IMR-90 (cell line): ENCODE measurements at places on chromosomes 1 and 21. TPM values are rescaled to one million over a fixed set of nuclear protein-coding genes. Genes with fewer than 3 reads are reported as not detected.

DNA sequence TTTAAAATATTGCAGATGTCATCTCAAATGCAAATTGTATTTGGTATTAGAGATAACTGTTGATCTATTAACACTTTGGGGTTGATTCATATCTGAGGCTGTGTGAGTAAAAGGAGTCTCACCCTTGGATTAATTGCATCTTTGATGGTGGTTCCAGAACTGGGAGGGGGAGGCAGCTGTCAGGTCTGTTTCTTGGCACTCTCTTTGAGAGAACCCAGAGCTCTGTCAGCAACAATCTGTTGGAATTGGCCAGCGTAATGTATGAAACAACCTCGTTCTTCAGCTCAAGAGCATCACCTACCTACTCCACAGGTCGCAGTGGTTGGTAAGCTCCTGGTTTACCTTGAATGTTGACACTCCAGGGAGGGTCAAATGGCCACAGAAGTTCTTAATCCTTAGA is 424.1 kb downstream of the CAMTA1 start:
- DNase-seq: no peak

The FMO4 gene
- 0.36 and 0.56 TPM in 2 replicates for total RNA-seq

GRCh38 chr1:33348194-33348593 is 27.3 kb upstream of the A3GALT2 start:
- peak; percentile 52 for DNase-seq

DNA sequence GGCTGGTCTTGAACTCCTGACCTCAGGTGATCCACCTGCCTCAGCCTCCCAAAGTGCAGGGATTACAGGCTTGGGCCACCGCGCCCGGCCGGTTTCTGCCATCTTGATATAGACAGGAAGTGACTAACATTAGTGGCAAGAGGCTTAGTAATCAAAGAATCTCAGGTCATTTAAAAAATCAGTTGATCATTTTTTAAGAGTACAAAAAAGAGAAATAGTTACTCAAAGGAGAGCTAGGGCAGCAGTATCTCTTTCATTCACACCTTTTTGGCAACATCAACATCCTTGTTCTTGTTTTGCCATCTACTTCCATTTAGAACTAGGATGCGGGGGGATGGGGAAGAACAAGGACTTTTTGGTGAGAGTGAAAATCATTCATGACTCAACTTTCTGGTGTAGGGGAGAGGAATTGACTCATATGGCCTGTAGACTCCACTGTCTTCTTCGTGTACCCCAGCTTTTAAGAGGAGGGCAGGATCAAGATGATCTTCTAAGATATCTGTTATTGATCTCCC is 8.8 kb downstream of the FCRLB start:
- DNase-seq: peak; percentile 72

The OR2T11 gene
- total RNA-seq: not detected in 2 replicates

The HES2 gene
- total RNA-seq: not detected in 2 replicates

The ADGRL4 gene
- total RNA-seq: 3.2 and 8.6 TPM in 2 replicates

GRCh38 chr1:46605232-46605631 is 1.2 kb upstream of the MKNK1 start:
- no peak for DNase-seq

GRCh38 chr1:56675763-56676162 is 30.6 kb downstream of the PRKAA2 start:
- no peak for DNase-seq
